ENCODE measurements at places on chromosomes 11 and 22. TPM values are rescaled to one million over a fixed set of nuclear protein-coding genes. Genes with fewer than 3 reads are reported as not detected.
A peak's percentile ranks its signal among the peaks of the same experiment; 100 is the strongest.

GRCh38 chr22:49297286-49297870 is 530.3 kb downstream of the BRD1 start:
- no peaks in the 10 kb centered on the region for H3K36me3 ChIP-seq
- no peaks in the 10 kb centered on the region for H3K4me1 ChIP-seq
- DNase-seq: peak; percentile 25
- H3K4me3 ChIP-seq: no peak overlapping the region

DNA sequence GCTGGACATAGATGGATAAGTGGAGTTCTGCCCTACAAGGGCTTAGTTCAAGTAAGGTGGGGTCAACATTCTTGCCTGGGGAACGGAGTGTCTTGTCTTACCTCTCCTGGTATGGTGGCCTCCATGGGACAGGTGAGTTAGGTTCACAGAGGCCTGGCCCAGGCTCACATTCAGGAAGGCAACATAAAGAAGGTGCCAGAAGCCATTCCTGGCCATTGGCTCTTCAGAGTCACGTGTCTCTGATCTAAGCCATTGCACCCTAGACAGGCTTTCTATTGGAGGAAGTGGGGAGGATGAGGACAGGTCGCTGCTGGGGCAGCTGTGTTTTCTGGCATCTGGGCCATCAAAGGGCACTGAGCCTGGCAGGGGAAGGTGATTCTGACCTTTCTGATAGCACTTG is 14.8 kb downstream of the LMO2 start:
- H3K36me3 ChIP-seq: no peaks in the 10 kb centered on the region
- H3K4me1 ChIP-seq: no peaks in the 10 kb centered on the region
- H3K4me3 ChIP-seq: no peak overlapping the region
- peaks cover 35% of the 10 kb centered on the region for H3K27me3 ChIP-seq

The ADAMTS15 gene
- total RNA-seq: 1.2 TPM

GRCh38 chr11:69076129-69076791 is 27.5 kb downstream of the TPCN2 start:
- H3K27ac ChIP-seq: peak overlapping the region; percentile 87
- peaks cover 55% of the 10 kb centered on the region for H3K36me3 ChIP-seq
- DNase-seq: peak; percentile 92
- peaks cover 43% of the 10 kb centered on the region for H3K4me1 ChIP-seq

- no peaks in the 10 kb centered on the region for H3K36me3 ChIP-seq
- H3K27ac ChIP-seq: no peak overlapping the region
- peaks cover 12% of the 10 kb centered on the region for H3K4me1 ChIP-seq
- peak overlapping the region; percentile 45 for H3K4me3 ChIP-seq
Measured at GRCh38 chr22:36775586-36775963, 344 bp downstream of the IFT27 start.

The CHRM4 gene
- 0.42 TPM for total RNA-seq

The HEPN1 gene
- total RNA-seq: not detected

DNA sequence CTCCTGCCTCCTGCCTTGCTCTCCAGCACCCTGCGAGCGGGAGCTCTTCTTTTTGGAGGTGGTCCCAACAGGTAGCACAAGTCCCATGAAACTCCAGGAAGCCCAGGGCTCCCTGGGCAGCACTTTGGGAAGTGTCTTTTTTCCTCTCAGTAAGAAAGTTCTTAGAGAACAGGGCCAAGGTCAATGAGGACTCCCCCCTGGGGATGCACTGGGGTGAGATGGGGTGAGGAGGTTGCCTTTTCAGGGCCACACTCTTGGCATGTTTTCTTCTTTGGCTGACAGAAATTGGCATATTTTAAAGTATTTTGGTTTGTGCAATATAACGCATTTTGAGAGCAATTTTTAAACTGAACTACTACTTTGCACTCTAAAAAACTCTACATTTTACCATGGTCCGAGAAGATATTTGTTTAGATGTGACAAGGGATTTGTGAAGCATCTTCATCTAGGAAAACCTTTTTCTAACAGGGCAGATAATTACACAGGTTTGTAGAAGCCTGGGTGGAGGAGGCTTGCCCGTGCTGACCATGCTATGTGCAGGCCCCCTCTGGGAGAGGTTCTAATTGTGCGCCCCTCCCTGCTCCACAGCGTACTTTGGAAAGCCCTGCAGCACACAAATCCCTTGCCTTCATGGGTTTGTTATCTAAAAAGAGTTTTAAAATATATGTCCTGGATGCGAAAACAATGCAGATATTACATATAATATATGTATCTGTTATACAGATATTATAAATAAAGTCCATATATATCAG is 140.4 kb downstream of the WNT7B start:
- H3K4me3 ChIP-seq: no peak overlapping the region
- H3K27ac ChIP-seq: no peak overlapping the region
- peaks cover 65% of the 10 kb centered on the region for H3K36me3 ChIP-seq
- no peak for DNase-seq
- peaks cover 20% of the 10 kb centered on the region for H3K4me1 ChIP-seq

The H19 gene
- not detected for total RNA-seq

DNA sequence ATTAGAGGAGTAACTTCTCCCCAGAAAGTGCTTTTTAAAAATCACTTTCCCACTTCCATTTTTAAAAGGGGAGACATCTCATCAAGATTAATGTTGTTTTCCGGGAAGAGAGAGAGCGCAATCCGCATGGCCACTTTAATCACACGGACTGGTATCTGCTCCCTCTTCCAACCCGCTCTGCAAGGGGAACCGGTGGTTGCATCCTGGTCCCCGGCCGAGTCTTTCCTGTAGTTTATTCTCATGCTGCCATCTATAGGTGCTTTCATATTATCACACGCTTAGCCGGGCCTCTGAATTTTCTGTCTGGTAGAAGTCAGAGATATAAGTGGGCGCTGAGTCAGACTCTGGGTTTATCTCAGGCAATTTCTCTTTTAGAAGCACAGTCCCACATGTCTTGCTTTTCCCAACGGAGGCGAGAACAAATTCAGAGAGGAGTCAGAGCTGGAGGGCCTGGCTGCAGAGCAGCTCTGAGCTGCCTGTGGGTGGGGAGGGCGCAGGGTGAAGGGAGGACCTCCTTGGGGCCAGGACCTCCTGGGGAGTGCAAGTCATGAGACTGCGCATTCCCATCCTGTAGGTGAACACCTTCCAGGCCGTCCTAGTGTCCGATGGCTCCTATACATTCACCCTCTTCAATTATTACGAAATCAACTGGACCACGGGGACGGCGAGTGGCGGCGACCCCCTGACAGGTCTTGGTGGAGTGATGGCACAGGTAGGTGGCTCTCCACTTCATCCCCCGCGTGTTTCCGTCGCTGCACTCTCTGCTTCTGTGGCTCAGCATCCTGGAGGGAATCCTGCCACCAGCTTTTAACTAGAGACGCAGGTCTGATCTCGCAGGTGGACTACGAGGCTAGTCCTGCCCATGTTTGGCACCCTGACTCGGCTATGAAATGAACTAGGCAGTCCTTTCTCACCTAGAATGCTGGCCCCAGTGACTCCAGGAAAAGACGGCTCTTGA is 11.7 kb downstream of the TECTA start:
- H3K27ac ChIP-seq: no peak overlapping the region
- DNase-seq: peak; percentile 49
- H3K27me3 ChIP-seq: peaks cover 7% of the 10 kb centered on the region
- H3K4me3 ChIP-seq: no peak overlapping the region
- no peaks in the 10 kb centered on the region for H3K4me1 ChIP-seq

DNA sequence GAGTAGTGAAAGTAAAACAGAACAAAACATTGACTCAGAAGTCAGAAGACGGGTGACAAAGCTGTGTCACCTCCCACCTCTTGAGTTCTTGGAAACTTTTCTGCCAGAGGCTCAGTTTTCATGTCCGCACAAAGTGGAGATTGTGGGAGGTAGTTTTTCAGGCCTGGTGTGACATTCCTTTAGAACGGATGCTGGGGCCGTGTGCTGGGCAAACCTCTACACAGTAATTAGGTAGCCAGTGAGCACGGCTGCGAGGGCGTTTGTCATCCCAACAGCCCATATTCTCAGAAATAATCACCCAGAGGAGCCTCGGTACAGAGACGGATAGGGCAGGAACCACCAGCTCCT is 1054.4 kb downstream of the TBC1D22A start:
- no peaks in the 10 kb centered on the region for H3K36me3 ChIP-seq
- no peaks in the 10 kb centered on the region for H3K4me1 ChIP-seq
- H3K27ac ChIP-seq: no peak overlapping the region

The SCT gene
- total RNA-seq: not detected

GRCh38 chr11:4672470-4672869 is 25.2 kb downstream of the OR51E2 start:
- no peaks in the 10 kb centered on the region for H3K27me3 ChIP-seq
- peak; percentile 46 for DNase-seq
- peaks cover 19% of the 10 kb centered on the region for H3K4me1 ChIP-seq
- no peak overlapping the region for H3K4me3 ChIP-seq
- peak overlapping the region; percentile 13 for H3K27ac ChIP-seq

The PISD gene
- 33.1 TPM for total RNA-seq

DNA sequence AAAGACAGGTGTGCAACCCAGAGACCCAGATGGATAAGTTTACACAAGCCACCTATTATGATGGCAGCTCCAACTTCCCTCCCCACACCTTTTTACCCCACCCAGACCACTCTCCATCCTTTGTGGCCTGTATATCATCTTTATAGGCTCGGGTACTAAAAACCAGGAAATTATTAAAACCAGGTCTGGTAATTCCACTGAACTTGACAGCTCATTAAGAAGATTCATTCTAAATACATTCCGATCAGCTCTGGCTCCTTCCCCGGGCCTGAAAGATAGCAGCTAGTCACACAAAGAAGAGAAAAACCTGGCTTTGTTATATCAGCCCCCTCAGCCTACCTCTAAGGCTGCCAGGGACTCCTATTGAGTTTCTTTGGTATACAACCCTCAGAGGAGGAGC is 67.9 kb upstream of the API5 start:
- H3K27ac ChIP-seq: no peak overlapping the region
- peaks cover 17% of the 10 kb centered on the region for H3K27me3 ChIP-seq
- no peaks in the 10 kb centered on the region for H3K36me3 ChIP-seq
- H3K4me1 ChIP-seq: no peaks in the 10 kb centered on the region

The MRGPRX3 gene
- total RNA-seq: not detected

DNA sequence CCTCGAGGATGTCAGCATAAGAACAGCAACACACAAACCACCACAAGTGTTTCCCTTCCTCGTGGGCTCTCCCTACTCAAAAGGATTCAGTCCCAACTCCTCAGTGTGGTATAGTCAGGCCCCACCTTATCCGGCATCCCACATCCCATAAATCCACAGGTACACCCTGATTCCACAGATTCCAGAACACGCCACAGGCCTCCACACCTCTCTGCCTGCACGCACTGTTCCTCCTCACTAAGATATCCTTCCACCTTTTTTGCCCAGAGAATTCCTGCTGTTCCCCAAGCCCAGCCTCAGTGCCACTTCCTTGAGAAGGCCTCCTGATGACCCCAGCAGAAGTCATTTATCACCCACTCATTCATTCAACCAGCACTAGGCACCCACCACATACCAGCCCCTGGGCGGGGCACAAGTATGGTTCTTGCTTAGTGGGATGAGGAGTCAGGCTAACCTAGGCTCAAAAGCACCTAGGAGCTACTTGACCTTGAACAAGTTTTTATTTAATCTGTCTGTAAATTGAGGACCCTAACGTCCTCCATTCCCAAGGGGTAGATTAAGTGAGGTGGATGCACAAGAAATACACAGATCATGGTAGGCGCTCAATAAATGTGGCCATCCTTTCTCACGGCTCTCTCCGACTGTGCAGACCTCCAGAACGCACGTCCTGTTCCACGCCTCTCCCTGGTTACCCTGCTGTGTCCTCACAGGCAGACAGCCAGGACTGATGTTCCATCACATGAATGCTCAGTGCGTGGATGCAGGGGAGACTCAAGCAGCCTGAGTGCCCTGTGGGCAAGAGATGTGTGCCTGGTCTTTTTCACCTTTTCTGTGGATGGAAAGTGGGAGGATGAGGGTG is 2.1 kb upstream of the KCNJ4 start:
- no peaks in the 10 kb centered on the region for H3K36me3 ChIP-seq
- no peak overlapping the region for H3K27ac ChIP-seq
- peaks cover 88% of the 10 kb centered on the region for H3K27me3 ChIP-seq
- no peak overlapping the region for H3K4me3 ChIP-seq
- DNase-seq: no peak
- peaks cover 13% of the 10 kb centered on the region for H3K4me1 ChIP-seq

Measured in SJSA1 (cell line).